Bone marrow (tissue), 2 donors: ENCODE measurements at places on chromosomes 1 and 21.

DNA sequence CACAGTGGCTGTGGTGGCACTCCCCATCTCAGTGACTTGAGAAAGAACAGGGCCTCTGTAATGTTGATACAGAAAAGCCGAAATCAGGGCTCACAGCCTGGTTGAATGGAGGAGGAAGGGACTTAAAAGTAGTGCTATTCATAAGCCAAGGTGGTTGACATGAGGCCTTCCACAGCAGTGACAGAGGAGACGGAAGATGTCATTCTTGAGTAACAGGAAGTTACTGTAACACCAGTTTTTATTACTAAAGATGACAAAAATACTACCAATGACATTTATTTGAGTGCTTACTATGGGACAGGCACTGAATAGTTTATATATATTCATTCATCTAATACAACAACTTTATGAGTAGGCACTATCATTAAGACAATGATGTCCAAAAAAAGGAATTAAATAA lies 52.8 kb upstream of the GNG12 start:
- DNase-seq = no peak

DNA sequence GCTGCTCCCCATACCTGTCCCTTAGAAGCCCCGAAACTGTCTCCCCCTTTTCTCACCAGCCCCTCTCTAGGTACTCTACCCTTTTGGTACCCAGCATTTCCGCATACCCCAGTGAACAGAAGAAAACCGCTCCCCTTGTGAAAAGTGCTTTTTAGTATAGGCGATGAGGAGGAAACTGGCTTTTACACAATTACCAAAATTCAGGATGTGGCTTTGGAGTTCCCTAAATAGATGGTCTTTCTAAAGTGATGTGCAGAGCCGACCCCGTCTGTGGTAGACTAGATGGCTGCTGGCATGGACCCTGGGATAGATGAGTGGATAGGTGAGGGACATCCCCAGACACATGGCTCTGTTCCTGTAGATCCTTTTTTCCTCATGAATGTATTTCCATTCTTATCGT lies 2.6 kb upstream of the PER3 start:
- no peak for DNase-seq

- DNase-seq = no peak
Observed at GRCh38 chr1:225460737-225461532, 33.1 kb upstream of the LBR start.

- no peak for DNase-seq
Observed at GRCh38 chr1:83999316-83999819, 436 bp upstream of the TTLL7 start.

DNA sequence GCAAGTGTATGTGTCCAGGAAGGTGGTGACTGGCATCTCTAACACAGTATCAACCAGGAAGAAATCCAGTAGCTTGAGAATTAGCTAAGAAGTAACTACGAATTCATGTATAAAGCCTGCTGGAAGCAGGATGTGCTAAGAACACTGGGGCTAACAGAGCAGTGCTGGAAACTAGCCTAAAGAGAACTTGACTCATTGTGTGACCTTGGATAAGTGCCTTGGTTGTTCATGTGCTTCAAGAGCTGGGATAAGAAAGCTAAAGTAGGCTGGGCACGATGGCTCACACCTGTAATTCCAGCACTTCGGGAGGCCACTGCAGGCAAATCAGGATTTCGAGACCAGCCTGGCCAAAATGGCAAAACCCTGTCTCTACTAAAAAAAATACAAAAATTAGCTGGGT lies 186.9 kb downstream of the RRAGC start:
- no peak for DNase-seq

DNA sequence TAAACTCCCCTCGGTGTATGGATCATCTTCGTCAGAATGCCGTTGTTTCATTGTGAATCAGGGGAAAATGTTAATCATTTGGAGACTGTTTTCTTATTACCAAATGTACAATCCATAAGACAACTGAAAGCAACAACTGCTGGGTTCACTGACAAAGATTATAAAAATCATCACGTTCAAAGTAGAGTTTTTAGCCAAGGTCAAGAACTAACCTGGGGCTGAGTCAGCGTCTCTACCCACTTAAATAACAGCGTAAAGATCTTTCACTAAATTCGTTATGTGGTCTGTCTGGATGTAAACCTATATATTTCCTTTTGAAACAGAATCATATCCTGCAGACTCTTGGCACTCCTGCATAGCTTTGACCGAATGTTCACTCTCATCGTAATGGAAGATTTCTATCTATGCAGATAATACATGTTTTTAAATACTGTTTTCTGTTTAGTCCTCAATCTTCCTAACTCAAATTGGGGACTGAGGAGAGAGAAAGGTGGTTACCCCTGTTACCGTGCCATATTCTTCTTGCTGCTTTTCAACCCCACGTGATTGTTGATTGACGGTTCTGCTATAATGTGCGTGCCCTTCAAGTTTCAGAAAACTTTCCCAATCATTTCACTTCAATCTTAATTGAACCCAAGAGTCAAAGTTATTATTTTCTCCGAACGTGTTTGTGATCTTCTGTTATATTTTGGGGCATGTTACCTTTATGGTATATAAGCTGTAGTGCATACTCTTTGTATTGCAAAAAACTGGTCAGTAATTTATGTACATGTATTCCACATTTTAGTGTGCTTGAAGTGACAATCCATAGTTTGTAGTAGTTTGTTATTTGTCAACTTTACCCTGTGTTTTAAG lies 15.6 kb upstream of the NCMAP start:
- DNase-seq = no peak

DNA sequence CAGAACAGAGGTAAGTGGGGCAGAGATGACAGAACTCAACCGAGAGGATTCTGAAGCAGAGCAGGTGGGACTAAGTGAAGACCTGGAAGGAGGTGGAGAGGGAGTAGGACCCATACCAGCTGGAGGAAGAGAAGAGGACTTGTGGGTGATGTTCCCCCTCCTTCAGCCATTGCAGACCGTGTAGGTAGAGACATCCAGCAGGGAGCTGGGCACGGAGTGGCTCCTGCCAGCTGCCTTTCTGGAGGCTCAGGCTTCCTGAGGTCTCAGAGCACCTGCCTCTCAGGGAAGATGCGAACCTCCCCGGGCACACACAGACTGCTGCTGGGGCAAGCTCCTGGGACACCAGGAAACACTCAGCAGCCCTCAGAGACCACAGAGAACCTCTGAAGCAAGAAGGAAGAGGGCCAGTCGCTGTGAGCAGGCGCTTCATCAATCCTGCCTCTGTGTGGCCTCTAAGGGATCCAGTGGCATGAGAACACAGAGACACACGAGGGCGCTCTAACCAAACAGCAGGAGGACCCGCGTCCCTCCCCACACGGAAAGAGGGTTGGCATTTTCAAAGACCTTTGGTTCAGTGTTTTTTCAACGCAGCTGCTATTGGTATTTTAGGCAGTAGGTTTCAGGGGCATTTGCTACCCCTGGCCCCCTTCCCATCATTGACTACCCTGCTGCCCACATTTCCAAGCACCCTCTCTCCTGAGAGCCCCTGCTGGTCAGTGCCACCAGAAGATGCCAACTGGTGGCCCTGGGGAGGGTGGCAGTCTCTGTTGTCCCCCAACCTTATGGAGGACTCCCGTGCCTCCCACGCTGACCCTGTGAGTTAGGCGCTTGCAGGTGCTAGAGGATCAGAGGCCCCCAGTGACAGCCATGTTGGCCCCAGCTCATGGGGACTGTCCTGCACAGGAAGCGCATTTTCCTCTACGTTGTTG lies 89.6 kb upstream of the EDN2 start:
- peak; percentile 84 for DNase-seq

- DNase-seq = peak; percentile 35
Observed at GRCh38 chr1:224116131-224116530, 2.2 kb downstream of the FBXO28 start.

GRCh38 chr21:28712411-28712810 lies 280.3 kb downstream of the LTN1 start:
- DNase-seq = no peak

GRCh38 chr1:226827458-226827857 lies 43.0 kb upstream of the PSEN2 start:
- no peak for DNase-seq

DNA sequence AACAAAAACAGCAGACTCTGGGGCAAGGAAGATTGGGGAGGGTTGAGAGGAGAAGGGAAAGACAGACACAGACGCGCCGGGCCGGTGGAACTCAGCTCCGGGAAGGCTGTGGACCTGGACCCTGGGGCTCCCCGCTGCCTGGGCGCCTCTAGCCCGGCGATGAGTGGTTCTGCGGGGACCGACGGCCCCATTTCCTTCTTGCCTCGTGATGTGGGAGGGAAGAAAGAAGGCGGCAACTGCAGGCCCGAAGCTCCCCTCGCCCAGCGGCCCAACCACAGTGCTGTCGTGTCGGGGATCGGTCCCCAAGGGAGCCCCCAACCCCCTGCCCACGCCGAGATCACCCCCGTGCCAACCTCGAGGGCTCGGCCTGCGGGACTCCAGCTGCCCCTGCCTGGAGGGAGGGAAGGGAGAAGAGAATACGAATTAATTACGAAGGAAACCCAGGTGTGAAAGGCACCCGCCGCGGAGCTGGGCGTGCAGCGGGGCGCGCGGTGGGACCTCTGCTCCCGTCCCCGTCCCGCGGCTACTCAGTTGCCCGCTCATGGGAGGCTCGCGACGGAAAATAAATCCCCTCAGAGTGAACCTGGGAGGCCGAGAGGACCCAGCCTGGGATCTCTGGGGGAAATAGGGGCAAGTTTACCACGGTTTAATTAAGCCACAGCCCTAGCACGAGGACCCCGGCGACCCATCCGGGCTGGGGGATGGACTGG lies 7.4 kb downstream of the FOXD3 start:
- no peak for DNase-seq

- no peak for DNase-seq
Observed at GRCh38 chr21:36606983-36607325, 92.0 kb upstream of the SIM2 start.

- DNase-seq = no peak
Observed at GRCh38 chr1:25875856-25876692, 566 bp upstream of the PAQR7 start.

- peak; percentile 3 for DNase-seq
Observed at GRCh38 chr1:44775930-44776729, 790 bp downstream of the RPS8 start.

- DNase-seq = no peak
Observed at GRCh38 chr1:165173409-165173808, 183.1 kb downstream of the LMX1A start.

DNA sequence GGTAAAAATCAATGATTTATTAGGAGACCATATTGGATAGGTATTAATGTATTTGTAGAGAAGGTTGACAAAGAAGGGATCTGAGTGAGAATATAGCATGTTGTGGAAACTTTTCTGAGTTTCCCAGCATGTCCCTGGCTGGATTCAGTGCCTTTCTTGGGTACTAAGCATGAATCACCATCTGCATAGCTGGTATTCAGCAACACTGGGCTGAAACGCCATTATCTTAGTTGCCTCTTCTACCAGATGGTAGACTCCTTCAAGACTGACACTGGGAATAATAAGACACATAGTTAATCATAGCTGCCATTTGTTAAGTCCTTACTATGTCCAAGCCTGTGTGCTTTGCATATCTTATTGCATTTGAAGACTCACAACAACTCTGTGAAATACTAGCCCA lies 45.5 kb downstream of the ATP5PF start:
- DNase-seq = no peak

GRCh38 chr21:44757731-44758130 lies 43.9 kb downstream of the UBE2G2 start:
- no peak for DNase-seq

GRCh38 chr1:156602557-156602993 lies 1.3 kb upstream of the GPATCH4 start:
- DNase-seq = no peak

DNA sequence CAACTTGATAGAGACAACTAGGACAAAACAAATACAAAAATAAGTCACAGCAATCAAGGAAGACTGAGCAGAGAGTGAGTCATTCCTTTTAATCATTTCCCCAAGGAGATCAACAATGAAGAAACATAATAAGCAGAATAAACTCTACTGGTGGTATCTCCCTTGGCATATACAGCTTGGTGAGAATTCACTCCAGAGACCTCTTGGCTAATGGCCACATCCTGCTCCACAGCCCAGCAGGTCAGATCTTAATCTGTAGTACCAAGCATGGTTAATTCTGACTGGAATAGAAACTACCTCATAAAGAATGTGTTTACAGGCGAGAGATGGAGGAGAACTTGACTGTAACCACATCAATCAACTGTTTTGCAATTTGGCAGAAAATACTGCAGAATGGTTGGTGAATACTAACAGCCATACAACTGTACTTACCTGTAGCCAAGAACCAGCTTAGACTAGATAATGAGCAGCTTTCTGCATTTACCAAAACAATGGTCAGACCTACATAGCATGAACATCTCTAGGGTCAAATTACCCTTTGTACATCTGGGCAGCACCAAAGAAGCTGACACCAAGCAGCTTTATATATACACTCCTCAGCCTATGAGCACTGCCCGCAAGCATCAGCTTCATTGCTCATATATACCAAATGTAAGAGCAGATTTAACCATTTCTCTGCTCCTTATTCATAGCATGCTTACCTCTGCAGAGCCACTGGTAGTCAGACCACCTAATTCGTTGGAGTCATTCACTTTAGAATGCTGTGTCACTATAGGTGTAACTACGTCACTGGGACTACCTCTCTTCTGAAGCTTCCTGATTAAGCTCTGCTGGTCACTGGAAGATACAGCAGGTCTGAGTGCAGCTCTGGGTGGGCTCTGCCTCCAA lies 51.0 kb downstream of the KIAA0319L start:
- DNase-seq = no peak

DNA sequence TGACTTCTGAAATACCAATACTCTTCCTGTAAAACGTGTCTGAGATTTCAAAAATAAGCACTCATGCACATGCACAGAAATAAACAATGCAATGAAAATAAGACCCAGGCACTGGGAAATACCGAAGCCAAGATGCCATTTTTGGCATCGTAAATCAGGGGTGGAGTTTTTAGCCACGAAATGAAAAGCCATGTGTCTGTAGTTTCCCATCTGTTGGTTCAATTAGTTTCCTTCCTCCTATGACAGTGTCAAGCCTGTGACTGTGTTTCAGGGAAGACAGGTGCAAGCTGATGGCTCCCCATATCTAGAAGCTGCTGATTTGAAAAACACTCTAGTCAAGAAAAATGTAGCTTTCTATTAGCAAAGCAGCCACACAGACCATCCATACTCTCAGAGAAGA lies 480.4 kb upstream of the CAMK1G start:
- no peak for DNase-seq

DNA sequence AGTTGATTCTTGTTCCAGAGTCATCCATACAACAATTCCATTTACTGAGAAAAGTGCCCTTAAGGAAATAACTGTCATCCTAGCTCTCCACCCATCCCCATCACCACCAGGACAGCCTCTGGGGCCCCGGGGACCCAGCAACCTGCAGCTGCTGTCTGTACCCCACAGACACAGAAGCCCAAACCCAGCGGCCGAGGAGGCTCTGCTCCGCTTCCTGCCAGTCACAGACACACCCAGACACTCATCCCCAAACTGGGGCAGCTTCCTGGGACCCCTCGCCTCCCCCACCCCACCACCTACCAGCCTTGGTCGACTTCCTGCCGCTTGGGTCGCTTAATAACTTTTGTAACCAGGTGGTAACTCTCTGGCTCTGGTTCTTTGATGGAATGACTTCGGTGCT lies 121.6 kb upstream of the SLC25A33 start:
- DNase-seq = no peak

- DNase-seq = no peak
Observed at GRCh38 chr1:19528438-19528837, 43.1 kb upstream of the CAPZB start.
